Pulmonary artery endothelial cell (primary cell): ENCODE measurements at places on chromosomes 6 and 20. TPM values are rescaled to one million over a fixed set of nuclear protein-coding genes. Genes with fewer than 3 reads are reported as not detected.

SDCBP2 gene
- total RNA-seq, result 3.0 and 7.0 TPM in 2 replicates

TULP1 gene
- total RNA-seq, result not detected in 2 replicates

PDYN gene
- total RNA-seq, result not detected in 2 replicates

ZNF341 gene
- 0.86 and 1.1 TPM in 2 replicates for total RNA-seq

NKAIN2 gene
- not detected in 2 replicates for total RNA-seq

C20orf144 gene
- under 0.01 and 0.11 TPM in 2 replicates for total RNA-seq

IL17A gene
- total RNA-seq, result not detected in 2 replicates

SLPI gene
- total RNA-seq, result 0.18 TPM in 1 of 2 replicates, not detected in the other

C6orf15 gene
- not detected in 2 replicates for total RNA-seq

SYNCRIP gene
- 94.3 and 119 TPM in 2 replicates for total RNA-seq
